ENCODE measurements at places on chromosomes 13 and 19. TPM values are rescaled to one million over a fixed set of nuclear protein-coding genes. Genes with fewer than 3 reads are reported as not detected.

Gene MEIOSIN
- not detected for total RNA-seq

Gene UNC13A
- total RNA-seq: 0.08 TPM

Gene MBD3L2
- total RNA-seq: not detected

Gene NLRP12
- total RNA-seq: 0.18 TPM

Gene TMC4
- 6.5 TPM for total RNA-seq

Gene ATXN8OS
- not detected for total RNA-seq

Gene KANK3
- total RNA-seq: 6.8 TPM

Gene CYP2A7
- total RNA-seq: not detected

Gene ZNF540
- 8.8 TPM for total RNA-seq

Gene ZNF726
- 0.43 TPM for total RNA-seq

Gene MAB21L1
- 0.60 TPM for total RNA-seq

Gene CYP2A6
- total RNA-seq: 1.2 TPM

Gene ZNF160
- total RNA-seq: 37.6 TPM

Gene ATP4A
- total RNA-seq: not detected

Data from ovary (tissue), 10 donors.